ENCODE measurements at places on chromosomes 2 and 18.
A peak's percentile ranks its signal among the peaks of the same experiment; 100 is the strongest.

DNA sequence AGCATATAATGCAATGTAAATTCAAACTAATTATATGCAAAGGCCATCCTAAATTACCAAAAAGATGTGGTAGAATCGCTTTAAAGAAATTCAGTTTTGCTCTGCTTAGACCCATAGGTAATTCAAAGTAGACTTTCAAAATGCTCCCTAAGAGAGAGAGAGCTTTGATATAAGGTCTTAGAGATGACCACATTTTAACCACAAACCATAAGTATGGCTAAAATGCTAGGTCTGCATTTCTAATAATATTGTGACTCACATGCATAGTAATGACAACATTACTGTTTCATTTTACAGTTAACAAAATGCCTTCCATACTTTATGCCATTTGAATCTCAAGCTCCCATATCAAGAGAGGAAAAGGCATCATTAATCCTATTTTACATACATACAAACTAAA is 144.5 kb downstream of the RAD51AP2 start:
- DNase-seq, result no peak

DNA sequence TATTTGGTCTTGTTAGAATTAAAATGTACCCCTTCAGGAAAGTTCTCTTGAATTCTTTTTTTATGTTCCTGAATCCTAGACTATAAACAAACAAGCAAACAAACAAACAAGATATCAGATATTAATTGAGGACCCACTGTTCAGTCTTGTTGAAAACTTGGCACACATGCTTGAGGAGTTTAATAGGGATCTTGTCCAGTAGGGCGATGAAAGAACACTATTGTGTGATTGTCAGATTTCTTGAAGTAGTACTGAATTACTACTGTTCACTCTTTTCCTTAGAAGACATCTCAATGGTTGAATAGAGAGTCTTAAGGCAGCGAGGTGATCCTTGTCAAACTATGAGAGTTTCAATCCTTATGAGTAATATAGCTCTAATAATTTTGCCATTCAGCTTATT is 130.2 kb downstream of the PTPRM start:
- DNase-seq, result no peak

GRCh38 chr18:48956356-48956755 is 5.6 kb upstream of the SMAD7 start:
- no peak for DNase-seq

DNA sequence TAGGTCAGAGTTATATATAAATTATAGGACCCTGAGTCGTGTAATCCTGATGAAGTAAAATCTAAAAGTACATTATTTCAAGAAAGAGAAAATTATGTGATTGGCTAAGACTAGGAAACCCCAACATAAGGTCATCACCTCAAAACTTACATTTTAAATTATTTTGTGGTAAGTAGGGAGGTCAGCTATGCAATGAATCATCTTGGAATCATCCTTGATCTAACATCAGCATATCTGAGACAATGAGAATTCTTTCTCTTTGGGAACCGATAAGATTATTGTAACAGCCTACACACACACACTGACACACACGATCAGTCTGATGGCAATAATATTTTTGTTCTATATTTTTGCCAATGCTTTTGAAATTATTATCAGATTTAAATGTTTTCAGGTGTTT is 904.8 kb upstream of the CHAC2 start:
- no peak for DNase-seq

DNA sequence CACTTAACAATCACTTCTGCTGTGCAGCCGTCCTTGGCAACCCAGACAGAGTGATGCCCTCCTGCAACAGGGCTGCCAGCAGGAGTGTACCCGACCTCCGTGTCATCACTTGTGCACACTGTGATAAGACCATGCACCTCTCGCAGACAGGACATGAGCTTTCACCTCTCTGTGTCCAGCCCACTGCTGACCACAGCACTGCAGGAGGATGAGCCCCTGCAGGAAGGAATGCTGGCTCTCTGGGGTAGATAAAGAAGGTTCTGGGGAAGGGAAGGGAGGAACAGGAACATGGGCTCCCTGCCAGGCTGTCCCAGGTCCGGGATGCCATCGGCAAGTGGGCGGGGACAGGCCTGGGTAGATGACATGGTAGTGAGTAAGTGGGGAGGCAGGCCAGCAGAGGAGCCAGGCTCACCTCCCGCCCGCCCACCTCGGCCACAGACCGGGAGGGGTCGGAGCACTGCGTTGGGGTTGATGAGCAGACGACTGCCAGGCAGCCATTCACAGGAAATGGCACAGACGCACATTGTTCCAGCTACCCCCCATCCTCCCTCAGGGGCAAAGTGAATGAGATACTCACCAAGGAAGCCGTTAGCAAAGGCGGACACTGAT is 18.6 kb upstream of the COL6A3 start:
- peak; percentile 74 for DNase-seq

GRCh38 chr2:181364492-181365170 is 92.6 kb upstream of the ITGA4 start:
- peak; percentile 37 for DNase-seq

DNA sequence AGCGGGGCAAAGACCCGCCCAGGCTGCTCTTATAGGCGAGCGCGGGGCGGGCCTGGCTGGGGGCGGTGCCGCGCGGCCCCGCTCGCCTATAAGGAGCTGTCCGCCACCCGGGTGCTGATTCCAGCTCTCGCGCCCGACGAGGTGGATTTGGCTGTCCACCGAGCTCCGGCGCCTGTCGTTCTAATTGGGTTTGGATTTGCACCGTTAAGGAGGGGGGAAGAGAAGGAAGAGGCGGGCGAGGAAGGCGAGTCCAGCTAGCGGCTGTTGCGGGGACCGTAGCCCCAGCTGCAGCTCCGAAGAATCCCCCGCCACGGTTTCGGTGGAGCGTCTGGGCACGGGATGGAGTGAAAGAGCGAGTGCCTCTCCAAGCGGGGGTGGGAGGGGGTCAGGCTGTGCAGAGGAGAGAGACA is at the start of gene CNTNAP5:
TSS of gene CNTNAP5 (plus strand) at position 117 of the 410 bp plus-strand sequence. CDS start 364 bp downstream, outside the sequence.
- peak; percentile 26 for DNase-seq

GRCh38 chr2:3182848-3183247 is 194.8 kb downstream of the EIPR1 start:
- DNase-seq, result no peak

GRCh38 chr18:44411262-44411905 is 269.3 kb upstream of the SETBP1 start:
- DNase-seq, result no peak

DNA sequence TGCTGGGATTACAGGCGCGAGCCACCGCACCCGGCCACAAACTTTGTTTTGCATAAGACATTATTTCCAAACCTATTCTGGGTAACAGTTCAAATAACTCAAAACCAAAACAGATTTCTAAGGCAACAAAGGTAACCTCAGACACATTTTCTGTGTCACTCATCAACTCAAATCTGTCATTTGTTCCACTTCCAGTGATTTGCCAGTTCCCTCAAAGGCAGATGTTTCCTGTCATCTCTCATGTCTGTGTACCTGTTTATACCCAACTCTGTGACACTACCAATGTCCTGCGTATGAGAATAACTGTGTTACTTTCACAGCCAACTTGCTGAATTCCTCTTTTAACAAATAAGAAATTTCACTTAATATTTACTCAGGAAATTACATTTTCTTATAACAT is 54.4 kb downstream of the SCN3A start:
- no peak for DNase-seq

DNA sequence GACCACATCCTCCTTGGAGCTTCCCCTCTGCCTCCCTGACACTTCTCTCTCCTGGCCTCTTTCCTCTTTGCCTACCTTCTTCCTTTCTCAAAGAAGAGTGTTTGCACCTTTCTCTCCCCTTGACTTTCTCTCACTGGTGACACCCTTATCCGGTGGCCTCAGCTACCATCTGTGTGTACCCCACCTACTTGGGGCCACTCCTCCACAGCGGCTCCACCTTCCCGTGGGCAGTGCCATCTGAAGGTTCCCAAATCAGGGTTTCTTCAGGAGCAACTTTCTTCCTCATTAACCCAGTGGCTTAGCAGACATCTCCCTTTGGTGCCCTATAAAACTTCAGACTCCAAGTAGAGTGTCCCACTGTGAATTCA is 5.3 kb upstream of the NCL start:
- DNase-seq, result peak; percentile 19

- DNase-seq, result no peak
Measured at GRCh38 chr18:9669016-9669415, 39.1 kb upstream of the RAB31 start.

DNA sequence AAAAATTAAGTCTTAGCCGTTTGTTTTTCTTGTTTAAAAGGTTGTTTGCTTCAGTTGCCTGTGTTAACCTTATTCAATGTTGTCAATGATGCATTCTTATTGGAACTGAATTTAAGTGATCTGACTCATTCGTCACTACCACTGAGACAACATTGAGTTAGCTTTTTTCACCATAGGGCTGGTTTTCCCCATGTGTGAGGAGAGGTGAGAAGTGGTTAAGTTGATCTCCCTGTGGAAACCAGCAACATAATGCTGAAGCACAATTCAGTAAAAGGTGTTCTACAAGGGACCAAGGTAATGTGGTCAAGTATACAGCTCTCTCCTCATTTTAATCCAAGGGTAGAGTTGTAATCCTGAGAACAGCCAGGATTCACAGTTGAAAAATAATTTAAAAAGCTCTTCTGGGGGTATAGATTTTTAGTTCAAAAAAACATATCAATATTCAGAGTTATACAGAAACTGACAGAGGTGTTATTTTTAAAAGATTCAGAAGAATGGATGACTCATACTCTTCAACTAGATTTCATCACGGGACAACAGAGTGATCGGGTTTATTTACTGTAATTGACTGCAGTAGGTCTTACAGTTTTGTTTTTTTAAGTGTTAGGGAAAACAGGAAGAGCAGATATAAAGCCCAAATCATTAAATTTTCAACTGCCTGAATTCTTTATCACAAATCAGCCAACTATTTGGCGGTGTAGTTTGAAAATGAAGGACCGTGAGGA is 12.6 kb downstream of the NOP58 start:
- DNase-seq, result peak; percentile 65

- no peak for DNase-seq
Measured at GRCh38 chr2:105806996-105807395, 62.3 kb downstream of the NCK2 start.

GRCh38 chr2:7471185-7471584 is 554.0 kb downstream of the RNF144A start:
- DNase-seq, result no peak

GRCh38 chr2:141630407-141630930 is 500.3 kb downstream of the LRP1B start:
- DNase-seq, result no peak

- DNase-seq, result no peak
Measured at GRCh38 chr18:46338766-46339165, 234.6 kb downstream of the HAUS1 start.

DNA sequence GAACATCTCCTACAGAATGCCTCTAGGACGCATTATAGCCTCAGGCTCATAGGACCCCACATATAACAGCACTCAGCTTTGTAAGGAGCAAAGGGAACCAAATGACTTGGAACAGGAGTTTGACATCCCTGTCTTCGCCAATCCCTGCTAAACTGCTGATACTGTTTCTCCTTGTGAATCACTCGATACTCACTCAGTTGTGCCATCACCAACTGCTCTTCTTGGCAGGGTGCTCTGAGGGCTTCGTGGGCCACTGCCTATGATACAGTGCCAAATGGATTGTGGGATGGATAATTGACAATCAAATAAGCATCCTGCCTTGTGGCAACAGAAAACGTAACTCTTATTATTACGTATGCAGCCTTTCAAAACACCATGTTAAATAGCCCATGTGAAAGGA is 396.3 kb downstream of the RIT2 start:
- no peak for DNase-seq

GRCh38 chr2:183950673-183951072 is 647.7 kb upstream of the ZNF804A start:
- no peak for DNase-seq

DNA sequence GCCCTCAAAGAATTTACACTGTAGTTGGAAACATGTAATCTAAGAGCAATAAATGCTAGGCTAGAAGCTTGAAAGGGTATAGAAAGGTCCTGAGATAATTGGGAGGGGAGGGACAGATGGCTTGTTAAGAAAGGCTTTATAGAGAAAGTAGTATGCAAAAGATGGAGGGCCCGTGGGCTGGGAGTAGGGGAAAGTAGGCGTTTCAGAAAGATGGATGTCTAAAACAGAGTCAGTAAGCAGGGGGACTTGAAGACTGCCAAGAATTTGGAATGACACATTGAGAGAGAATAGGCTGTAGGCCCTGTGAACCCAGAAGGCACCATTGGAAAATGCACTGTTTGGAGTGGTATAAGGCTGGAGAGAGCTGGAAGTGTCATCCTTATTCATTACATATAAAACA is 822 bp downstream of the PSMG2 start:
- peak; percentile 37 for DNase-seq

DNA sequence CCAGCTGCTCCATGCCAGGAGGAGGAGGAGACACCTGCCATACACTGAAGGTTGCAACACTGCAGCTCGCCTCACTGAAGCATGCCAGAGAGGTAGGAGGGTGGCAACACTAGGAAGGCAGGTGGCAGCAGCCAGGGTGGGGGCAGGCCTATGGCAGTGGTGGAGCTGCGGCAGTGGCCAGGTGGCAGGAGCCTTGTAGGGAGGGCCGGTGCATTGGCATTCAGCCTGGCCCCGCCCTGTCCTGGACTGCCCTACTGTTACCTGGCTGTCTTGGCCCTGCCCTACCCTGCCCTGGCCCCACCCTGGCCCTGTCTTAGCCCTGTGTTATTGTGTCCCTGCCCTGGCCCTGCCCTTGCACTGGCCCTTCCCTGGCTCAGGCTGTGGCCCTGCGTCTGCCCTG is 7.4 kb upstream of the ANKRD62 start:
- no peak for DNase-seq

- no peak for DNase-seq
Measured at GRCh38 chr2:184304006-184304405, 294.3 kb upstream of the ZNF804A start.

DNA sequence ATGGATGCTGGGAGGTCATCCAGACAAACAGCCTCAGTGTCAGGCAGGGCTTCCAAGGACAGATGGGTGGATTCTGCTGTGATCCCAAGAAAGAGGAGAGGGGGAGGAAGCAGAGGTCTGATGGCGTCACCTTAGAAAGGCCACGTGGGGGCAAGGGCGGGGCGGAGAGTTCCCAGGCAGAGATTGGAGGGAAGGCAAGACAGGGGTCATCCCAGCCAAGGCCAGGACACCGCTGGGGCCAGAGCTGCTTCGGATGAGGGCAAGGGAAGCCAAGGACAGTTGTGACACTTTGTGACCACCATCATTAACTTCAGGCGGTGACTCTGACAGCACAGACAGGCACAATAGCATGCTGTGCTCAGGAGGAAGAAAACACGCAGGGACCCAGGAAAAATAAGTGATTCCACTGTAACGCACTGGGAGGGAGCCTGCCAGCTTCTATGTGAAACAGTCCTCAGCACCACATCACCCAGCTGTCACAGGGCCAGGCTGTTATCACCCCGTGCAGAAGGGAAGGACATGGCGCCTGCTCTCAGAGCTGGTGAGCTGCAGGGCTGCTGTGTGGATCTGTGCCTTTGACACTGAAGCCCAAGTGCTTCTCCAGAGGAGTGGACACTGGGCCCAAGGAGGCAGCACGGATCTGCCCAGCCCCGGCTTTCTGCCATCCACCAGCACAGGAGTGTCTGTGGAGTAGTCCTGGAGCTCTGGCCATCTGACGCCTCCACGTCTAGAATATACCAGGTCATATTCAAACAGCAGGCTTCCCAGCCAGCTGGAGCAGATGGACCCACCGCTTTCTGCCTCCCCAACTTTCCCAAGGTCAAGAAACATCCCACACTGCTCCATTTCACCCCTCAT is 204.1 kb downstream of the NDUFA10 start:
- no peak for DNase-seq

All from suppressor macrophage treated with lipopolysaccharide for 4 hours (primary cell).